ENCODE measurements at places on chromosomes 3 and 15.

GRCh38 chr3:19190602-19191001 is 42.3 kb downstream of the KCNH8 start:
- DNase-seq = no peak

DNA sequence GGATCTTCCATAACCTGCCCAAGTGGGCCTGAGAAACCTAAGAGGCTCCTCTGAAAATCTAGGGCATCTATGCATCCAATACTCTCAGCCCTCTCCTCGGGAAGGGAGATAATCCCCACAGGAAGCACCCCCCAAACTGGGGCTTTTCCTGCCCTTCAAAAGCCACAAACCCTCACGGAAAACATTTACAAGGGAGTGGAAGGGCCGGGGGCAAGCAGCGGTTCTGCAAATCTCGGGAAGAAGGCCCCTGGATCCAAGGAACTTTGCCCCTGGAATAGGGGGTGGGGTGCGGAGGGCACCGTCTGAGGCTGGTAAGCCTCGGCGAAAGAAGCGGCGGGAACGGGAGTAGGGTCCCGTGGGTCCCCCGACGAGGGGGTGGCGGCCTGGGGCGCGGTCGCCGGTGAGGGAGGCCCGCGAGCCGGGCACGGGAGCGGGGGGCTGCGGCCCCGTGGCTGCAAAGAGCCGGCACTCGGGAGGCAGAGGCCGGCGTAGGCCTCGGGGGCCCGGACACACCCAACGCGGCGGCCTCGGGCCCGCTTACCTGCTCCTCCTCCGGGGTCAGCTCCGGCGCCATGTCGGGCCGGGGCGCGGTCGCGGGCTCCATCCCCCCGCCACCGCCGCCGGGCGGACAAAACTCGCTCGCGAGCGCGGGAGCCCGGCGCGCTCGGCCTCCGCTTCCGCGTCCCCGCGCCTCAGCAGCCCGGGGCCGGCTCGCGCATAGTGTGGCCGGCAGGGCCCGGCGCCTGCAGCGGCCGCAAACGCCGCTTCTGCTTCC is 755 bp downstream of the PTPN9 start:
- DNase-seq = no peak

DNA sequence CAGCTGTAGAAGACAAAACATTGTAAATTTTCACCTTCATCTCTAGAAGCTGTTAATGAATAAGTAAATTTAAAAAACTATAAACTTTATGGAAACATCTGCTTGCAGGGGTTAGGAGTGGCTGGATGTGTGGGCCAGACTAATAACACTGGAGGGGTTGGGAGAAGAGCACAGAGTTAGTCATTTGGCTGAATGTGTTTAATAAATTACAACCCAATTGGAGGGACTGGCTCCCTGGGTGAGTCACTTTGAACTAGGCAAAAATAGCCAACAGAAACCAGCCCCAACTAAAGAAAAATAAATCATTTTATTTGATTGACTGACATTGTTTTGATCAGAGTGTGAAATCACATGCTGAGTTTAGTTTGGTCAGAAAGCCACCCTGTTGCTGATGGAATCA is 21.8 kb downstream of the DGKG start:
- DNase-seq = no peak

DNA sequence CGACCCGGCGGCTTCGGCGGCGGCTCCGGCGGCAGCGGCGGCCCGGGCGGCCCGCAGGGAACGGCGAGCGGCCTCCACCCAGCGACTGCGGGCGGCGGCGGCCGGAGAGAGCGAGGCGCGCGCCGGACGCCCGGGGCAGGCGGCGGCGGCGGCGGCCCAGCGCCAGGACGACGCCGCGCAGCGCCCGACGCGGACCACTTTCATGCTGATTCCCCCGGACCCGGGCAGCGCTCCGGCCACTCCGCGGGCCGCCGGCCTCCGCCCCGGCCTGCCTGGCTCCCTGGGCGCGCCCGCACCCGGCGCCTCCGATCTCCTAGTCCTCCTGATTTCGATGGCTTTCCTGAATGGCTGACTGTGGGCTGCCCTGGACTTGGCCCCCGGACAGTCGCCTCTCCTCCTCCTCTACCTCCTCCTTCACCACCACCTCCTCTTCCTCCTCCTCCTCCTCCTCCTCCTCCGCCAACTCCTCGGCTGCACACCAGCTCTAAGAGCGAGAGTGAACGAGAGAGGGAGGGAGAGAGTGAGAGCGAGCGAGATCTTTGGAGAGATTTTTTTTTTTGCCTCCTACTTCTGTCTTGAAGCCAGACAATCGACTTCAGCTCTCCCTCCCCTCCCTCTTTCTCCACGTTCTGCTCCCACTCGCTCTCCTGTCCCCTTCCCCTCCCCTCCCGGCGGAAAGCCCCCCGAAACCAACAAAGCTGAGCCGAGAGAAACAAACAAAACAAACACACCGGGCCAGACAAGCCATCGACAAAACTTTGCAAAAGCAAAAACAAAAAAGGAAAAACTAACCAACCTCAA is 844 bp downstream of the NR2F2 start:
- no peak for DNase-seq

DNA sequence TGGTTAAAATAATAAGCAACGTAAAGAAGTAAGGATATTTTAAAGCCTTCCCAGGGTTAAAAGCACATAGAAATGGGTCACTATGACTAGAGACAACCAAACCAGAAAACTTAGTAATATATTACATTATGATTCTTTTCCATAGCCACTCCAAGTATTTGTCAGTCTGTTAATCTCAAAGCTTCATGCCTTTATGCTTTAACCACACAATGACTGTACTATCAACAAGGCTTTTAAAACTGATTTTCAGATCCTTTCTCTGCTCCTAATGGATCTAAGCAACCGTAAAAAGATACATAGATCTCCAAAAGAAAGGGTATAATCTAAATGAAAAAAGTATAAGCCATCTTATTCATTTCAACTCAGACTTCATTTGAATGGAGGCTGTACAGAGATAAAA is 14.4 kb downstream of the SECISBP2L start:
- no peak for DNase-seq

DNA sequence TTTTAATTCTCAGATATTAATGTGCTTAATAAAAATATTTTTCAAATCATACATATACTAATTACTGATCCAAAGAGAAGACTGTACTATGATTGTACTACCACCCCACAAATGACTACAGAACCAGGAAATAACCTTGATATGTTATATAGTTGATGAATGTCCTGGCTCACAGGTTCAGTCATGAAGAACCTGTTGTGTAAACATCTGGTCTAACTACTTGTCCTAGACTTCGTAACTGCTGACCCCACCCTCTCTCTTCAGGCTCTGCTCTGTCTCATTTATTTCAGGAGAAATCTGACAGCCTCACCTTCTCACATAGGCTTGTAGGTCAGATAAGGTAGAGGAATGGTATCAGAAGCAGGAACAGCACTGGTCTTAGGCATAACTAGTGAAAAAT is 14.7 kb upstream of the CSTA start:
- DNase-seq = no peak
